ENCODE measurements at places on chromosomes 1 and 21.

DNA sequence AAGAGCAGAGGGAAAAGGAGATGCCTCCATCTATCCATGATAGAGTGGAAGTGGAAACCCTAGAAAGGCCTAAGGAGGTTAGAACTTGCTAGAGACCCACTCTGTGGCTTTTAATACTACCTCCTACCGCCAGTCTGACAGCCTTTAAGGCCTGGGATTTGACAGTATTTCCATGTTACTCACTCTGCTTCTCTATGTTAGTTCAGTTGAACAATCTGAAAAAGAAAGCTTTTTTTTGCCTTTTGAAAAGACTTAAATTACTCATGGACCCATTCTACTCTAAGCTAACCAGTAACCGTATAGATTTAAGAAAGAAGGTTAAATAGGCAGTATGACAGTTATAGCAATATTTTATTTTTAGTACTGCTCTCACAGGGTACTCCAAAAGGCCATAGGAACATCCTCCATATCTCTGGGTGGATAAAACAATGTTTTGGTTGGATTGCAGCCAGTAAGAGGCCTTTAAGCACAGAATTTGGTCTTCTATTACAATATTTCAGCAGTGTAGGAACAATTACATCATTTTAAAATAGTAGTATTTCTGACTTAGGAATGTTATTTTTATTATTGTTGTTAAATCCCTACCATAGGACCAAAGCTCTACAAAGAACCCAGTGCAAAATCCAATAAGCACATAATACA lies 15.9 kb upstream of the GPR25 start:
- H3K36me3 ChIP-seq = peaks cover 28% of the 10 kb centered on the region
- no peaks in the 10 kb centered on the region for H3K4me1 ChIP-seq
- no peaks in the 10 kb centered on the region for H3K27me3 ChIP-seq
- H3K4me3 ChIP-seq = no peak overlapping the region
- H3K27ac ChIP-seq = no peak overlapping the region

DNA sequence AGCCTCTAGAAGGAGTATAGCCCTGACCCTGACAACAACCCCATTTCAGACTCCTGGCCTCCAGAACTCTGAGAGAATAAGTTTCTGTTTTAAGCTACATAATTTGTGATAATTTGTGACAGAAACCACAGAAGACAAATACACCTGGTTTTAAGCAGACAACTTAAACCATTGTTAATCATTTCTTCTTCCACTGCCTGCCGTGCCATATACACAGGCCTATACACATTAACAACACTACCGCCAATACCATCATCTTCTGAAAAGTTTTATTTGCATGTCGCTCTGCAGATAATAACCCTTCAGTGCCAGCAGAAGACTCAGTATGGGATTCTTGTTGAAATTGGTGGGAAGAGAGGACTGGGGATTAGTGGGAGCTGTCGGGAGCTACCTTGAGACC lies 39.9 kb upstream of the KRTAP19-8 start:
- no peak for DNase-seq
- no peak overlapping the region for H3K4me3 ChIP-seq
- H3K36me3 ChIP-seq = no peaks in the 10 kb centered on the region
- H3K27me3 ChIP-seq = no peaks in the 10 kb centered on the region
- no peaks in the 10 kb centered on the region for H3K4me1 ChIP-seq
- H3K27ac ChIP-seq = no peak overlapping the region

- no peaks in the 10 kb centered on the region for H3K4me1 ChIP-seq
- no peak overlapping the region for H3K27ac ChIP-seq
- H3K36me3 ChIP-seq = peaks cover 17% of the 10 kb centered on the region
- no peak for DNase-seq
- H3K27me3 ChIP-seq = no peaks in the 10 kb centered on the region
These were observed 25.5 kb upstream of the RBBP5 start for GRCh38 chr1:205147191-205147835.

GRCh38 chr21:36738489-36739126 lies 39.7 kb downstream of the SIM2 start:
- H3K4me1 ChIP-seq = no peaks in the 10 kb centered on the region
- no peak overlapping the region for H3K27ac ChIP-seq
- peaks cover 15% of the 10 kb centered on the region for H3K27me3 ChIP-seq
- no peak for DNase-seq
- H3K4me3 ChIP-seq = no peak overlapping the region

- peak overlapping the region; percentile 43 for H3K4me3 ChIP-seq
- no peaks in the 10 kb centered on the region for H3K27me3 ChIP-seq
- no peaks in the 10 kb centered on the region for H3K36me3 ChIP-seq
- peaks cover 3% of the 10 kb centered on the region for H3K4me1 ChIP-seq
- peak overlapping the region; percentile 88 for H3K27ac ChIP-seq
These were observed 13.5 kb upstream of the SLC19A1 start for GRCh38 chr21:45555557-45556301.

DNA sequence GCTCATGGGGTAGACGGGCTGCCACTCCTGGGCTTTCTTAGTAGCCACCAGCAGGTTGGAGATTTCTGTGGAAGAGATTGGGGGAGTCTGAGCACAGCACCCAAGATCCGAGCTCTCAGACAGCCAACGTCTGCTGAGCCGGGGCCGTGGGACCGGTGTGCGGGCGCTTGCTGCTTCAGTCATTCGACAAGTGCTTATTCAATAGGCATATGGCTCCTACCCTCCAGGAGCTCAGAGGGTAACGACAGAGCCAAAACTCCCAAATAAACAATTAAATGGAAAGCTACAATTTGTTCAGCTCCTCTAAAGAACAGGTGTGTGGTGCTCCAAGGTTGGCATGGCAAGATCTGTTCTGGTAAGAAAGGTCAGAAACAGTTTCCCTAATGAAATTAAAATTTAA lies 106.0 kb downstream of the RAVER2 start:
- no peak overlapping the region for H3K27ac ChIP-seq
- no peaks in the 10 kb centered on the region for H3K27me3 ChIP-seq
- H3K4me3 ChIP-seq = no peak overlapping the region

DNA sequence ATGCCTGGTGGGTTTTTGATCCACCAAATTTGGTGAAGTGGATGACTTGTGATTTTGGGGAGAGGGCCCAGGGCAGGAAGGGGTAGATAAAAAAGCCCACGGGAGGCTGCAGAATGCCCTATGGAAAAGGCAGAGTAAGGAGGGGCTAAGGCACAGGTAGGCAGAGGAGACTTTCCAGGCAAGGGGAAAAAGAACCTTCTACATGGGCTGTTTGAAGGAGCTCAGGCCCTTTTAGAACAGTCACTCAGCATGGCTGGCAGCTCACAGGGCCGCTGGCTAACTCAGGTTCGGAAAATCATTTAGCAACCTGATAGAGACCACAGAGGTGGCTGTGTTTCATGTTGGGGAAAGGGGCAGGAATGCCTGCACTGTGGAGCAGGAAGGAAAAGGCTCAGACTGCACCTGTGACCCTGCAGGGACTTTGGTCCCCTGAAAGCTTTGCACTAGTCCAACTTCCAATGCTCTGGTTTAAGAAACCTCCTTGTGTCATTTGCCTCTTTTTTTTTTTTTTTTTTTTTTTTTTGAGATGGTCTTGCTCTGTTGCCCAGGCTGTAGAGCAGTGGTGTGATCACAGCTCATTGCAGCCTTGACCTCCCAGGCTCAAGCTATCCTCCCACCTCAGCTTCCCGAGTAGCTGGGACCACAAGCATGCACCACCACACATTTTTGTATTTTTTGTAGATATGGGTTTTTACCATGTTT lies 58.5 kb upstream of the ENAH start:
- no peak overlapping the region for H3K4me3 ChIP-seq
- H3K36me3 ChIP-seq = no peaks in the 10 kb centered on the region
- H3K27me3 ChIP-seq = no peaks in the 10 kb centered on the region
- peak; percentile 55 for DNase-seq
- H3K27ac ChIP-seq = no peak overlapping the region
- peaks cover 3% of the 10 kb centered on the region for H3K4me1 ChIP-seq

DNA sequence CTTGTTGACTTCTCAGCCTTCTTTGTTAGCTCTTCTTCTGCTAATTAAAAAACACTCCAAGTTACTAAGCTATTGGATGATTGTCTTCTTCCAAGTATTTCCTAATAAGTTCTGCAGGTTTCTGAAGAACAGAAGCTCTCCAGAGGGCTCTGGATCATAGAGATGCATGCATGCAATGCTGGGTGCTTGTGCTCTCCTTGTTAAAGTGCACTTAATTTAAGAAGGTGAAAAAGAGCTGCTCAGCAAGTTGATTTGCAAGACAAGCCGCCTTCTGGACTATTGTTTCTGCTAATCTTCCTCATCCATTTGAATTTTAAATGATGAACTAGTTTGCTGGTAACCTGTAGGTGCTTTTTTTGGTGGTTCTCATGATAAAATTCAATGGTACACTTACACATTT lies 16.1 kb downstream of the RRP15 start:
- peaks cover 5% of the 10 kb centered on the region for H3K36me3 ChIP-seq
- DNase-seq = no peak
- H3K4me1 ChIP-seq = no peaks in the 10 kb centered on the region

GRCh38 chr1:169711469-169712308 lies at the start of gene SELL:
SELL (minus strand) TSS chr1:169711620; CDS start chr1:169711498, 122 bp downstream.
- peak; percentile 38 for DNase-seq
- peaks cover 12% of the 10 kb centered on the region for H3K27me3 ChIP-seq
- no peaks in the 10 kb centered on the region for H3K4me1 ChIP-seq
- H3K36me3 ChIP-seq = no peaks in the 10 kb centered on the region
- no peak within 1 kb of the TSS for H3K27ac ChIP-seq

DNA sequence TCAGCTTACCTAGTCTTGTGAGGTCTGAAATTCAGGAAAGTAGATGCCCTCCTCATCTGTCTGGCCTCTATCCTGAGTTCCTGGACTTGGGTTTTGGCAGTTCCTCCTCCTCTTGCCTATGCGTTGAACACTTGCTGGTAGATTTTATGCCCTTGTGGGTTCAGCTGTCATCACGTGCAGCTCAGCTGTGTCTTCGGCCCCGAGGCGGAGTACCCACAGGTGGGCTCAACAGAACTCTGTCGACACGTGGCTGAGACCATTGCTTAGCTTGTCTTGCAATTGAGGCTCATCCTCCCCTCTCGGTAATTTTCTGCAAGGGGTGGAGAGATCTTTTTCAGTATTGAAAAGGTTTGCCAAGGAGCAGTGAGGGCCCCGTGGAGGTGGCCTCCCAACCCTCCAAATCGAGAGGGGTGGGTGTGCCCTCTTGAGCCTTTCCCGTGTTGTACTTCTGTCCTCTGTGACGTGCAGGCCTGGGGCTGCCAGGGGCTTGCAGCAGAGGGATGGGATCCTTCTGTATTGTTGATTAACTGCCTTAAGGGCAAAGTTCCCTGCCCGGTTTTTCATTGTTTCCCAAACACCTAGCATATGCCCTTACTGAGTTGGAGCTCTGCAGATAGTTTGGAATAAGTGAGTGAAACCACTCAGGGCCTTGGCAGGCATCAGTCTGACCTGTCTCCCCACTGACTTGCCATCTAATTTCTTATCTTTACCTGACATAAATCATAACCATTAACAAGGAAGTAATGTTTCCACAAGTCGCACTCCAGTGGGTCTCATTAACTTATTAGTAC lies 2.9 kb downstream of the CENPS start:
- no peaks in the 10 kb centered on the region for H3K27me3 ChIP-seq
- peaks cover 34% of the 10 kb centered on the region for H3K4me1 ChIP-seq
- H3K4me3 ChIP-seq = no peak overlapping the region
- peak overlapping the region; percentile 88 for H3K27ac ChIP-seq
- no peaks in the 10 kb centered on the region for H3K36me3 ChIP-seq
